ENCODE measurements at places on chromosomes 5 and 9. TPM values are rescaled to one million over a fixed set of nuclear protein-coding genes. Genes with fewer than 3 reads are reported as not detected.

The COL5A1 gene
- 1.7 TPM for total RNA-seq

The NME5 gene
- 27.0 TPM for total RNA-seq

The HTR1A gene
- total RNA-seq = 12.9 TPM

The ZNF622 gene
- total RNA-seq = 43.4 TPM

The HTR4 gene
- 10.3 TPM for total RNA-seq

The RANBP3L gene
- total RNA-seq = 28.3 TPM

The KCNIP1 gene
- 12.7 TPM for total RNA-seq

The HAND1 gene
- not detected for total RNA-seq

The OBP2B gene
- not detected for total RNA-seq

The MXD3 gene
- 7.4 TPM for total RNA-seq

The ENC1 gene
- 405 TPM for total RNA-seq

The GPR150 gene
- total RNA-seq = 6.0 TPM

The PCDH1 gene
- 98.1 TPM for total RNA-seq

The OBP2A gene
- not detected for total RNA-seq

The SLC6A3 gene
- not detected for total RNA-seq

The DMRTA1 gene
- 0.35 TPM for total RNA-seq

The HMMR gene
- total RNA-seq = 2.6 TPM

The SLC34A3 gene
- not detected for total RNA-seq

The OR1J2 gene
- not detected for total RNA-seq

The FBP2 gene
- not detected for total RNA-seq

The ARL14EPL gene
- not detected for total RNA-seq

The APBA1 gene
- total RNA-seq = 121 TPM

The AK8 gene
- 1.8 TPM for total RNA-seq

The ENG gene
- total RNA-seq = 63.8 TPM

The DOCK2 gene
- 21.0 TPM for total RNA-seq

The TAF1L gene
- not detected for total RNA-seq

The ISOC1 gene
- total RNA-seq = 12.1 TPM

The FGF18 gene
- 1.3 TPM for total RNA-seq

The ANXA1 gene
- total RNA-seq = 13.3 TPM

The CER1 gene
- not detected for total RNA-seq

All from dorsolateral prefrontal cortex (tissue), 122 donors.